ENCODE measurements at places on chromosomes 5 and 9.
A peak's percentile ranks its signal among the peaks of the same experiment; 100 is the strongest.

DNA sequence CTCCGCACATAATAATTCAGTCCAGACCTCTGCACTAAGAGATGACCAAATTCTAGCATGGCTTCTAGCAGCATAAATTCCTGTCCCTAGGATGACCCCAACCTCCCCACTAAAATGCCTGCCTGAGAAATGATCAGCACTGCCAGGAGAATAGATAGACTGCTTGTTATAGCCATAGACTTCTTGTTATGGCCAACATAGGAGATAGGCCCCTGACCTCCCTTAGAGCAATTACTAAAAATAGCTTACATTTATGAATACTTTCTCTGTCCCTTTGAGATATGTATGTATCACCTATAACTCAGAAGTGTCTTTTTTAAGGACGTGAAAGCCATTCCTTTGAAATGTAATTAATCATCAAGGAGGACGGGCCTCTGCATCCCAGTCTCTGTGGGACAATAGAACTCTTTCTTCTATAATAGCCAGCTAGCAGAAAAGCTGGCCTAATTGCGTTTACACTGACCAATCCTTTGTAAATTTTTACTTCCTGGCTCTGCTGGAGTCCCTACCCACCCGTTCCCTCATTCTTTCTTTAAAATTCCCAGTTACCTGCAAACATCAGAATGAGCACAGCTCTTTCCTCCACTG lies 1002.7 kb downstream of the CDH18 start:
- no peak for ATAC-seq
- H3K4me3 ChIP-seq, result no peak overlapping the region
- H3K27ac ChIP-seq, result no peak overlapping the region
- H3K4me1 ChIP-seq, result no peaks in the 10 kb centered on the region

DNA sequence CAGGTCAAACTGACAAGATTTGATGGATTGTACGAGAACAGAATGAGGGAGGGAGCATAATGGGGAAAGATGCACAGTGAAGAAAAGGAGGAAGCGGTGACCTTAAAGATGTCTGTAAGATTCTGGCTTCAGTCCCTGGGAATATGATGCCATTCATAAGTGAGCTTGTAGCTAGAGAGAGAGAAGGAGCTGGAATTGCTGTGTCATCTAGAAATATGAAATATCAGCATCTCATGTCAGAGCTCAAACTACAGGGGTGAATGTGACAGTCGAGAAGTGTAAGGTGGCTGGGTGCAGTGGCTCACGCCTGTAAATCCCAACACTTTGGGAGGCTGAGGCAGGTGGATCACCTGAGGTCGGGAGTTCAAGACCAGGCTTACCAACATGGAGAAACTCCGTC lies 24.0 kb upstream of the WHRN start:
- no peak overlapping the region for H3K4me3 ChIP-seq

DNA sequence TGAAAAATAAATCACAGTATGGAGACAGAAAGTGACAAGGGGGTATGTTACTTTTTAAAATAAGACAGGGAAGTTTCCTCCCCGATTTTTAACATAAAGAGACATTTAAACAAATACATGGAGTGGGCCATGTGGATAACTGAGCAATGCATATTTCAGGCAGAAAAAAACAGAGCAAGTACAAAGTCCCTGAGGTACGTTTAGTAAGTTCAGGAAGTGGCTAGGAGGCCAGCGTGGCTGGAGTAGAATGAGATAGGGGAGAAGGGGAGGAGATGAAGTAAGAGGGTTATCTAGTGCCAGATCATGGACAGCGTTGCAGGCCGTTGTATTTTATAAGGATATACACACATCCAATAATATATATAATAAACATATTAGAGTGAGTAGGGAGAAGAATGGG lies 84.2 kb upstream of the ELL2 start:
- no peaks in the 10 kb centered on the region for H3K36me3 ChIP-seq
- no peak overlapping the region for H3K4me3 ChIP-seq
- peaks cover 3% of the 10 kb centered on the region for H3K27me3 ChIP-seq
- no peak for ATAC-seq
- no peaks in the 10 kb centered on the region for H3K4me1 ChIP-seq
- no peak overlapping the region for H3K27ac ChIP-seq

DNA sequence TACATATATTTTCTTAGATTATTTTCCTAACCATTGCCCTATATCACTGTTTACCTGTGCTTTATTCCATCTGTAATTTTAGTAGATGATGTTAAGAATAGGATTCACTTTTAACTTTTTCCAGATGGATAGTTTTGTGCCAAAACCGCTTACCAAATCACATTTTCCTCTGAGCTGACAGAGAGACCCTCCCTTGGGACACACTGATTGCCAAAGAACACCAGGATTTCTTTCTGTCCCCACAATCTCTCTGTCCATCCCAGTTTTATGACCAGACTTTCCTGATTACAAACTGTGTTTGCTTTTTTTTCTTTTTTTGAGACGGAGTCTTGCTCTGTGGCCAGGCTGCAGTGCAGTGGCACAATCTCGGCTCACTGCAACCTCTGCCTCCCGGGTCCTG lies 81.3 kb upstream of the SPATA31C2 start:
- no peaks in the 10 kb centered on the region for H3K36me3 ChIP-seq
- no peak overlapping the region for H3K27ac ChIP-seq
- ATAC-seq, result no peak
- no peak overlapping the region for H3K4me3 ChIP-seq
- no peaks in the 10 kb centered on the region for H3K4me1 ChIP-seq

GRCh38 chr5:149576021-149576420 lies 5.3 kb upstream of the ARHGEF37 start:
- peak; percentile 91 for ATAC-seq
- H3K4me1 ChIP-seq, result no peaks in the 10 kb centered on the region
- no peaks in the 10 kb centered on the region for H3K36me3 ChIP-seq
- H3K27me3 ChIP-seq, result peaks cover 9% of the 10 kb centered on the region

GRCh38 chr5:171120986-171121622 lies 187.9 kb upstream of the TLX3 start:
- no peaks in the 10 kb centered on the region for H3K4me1 ChIP-seq
- no peaks in the 10 kb centered on the region for H3K36me3 ChIP-seq
- no peak overlapping the region for H3K27ac ChIP-seq
- H3K4me3 ChIP-seq, result no peak overlapping the region
- no peak for ATAC-seq
- peaks cover 4% of the 10 kb centered on the region for H3K27me3 ChIP-seq

GRCh38 chr9:86511614-86512360 lies 157.6 kb upstream of the TUT7 start:
- no peak overlapping the region for H3K27ac ChIP-seq
- H3K27me3 ChIP-seq, result peaks cover 5% of the 10 kb centered on the region
- H3K4me3 ChIP-seq, result no peak overlapping the region
- H3K36me3 ChIP-seq, result no peaks in the 10 kb centered on the region

DNA sequence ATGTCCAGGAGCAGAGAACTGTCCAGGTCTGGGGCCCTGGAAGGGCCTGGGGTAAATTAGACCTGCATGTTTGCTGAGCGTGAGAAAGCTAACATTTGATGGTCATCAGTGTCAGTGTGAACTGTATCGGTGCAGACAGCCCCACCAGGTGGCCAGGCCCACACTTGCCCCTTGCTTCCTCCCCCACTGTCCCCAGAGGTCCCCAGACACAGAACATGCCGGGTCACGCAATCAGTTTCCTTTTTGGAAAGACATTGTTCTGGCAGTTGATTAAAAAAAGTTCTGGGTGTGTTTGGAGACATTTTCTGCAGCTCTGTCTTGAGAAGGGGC lies 1.5 kb downstream of the NKD2 start:
- no peak for ATAC-seq
- H3K4me1 ChIP-seq, result peaks cover 10% of the 10 kb centered on the region
- no peak overlapping the region for H3K4me3 ChIP-seq
- H3K27me3 ChIP-seq, result peaks cover 20% of the 10 kb centered on the region
- H3K36me3 ChIP-seq, result no peaks in the 10 kb centered on the region
- H3K27ac ChIP-seq, result no peak overlapping the region

DNA sequence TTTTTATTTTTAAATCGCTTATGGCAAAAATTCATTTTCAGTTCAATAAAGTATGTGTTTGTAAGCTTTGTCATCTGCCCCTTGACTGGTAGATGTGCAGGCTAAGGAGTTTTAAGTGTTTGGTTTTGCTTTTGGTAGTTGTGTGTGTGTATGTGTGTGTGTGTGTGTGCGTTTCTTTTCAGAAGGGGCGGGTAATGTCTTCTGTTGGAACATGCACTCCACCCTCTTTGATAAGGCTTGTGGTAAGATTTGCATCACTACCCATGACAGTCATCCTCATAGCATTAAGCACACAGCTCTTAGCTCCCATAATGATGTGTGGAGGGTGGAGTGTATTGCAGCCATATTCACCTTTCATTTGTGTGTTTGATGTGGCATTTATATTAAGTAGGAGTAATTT lies 92.1 kb upstream of the FSD1L start:
- peaks cover 7% of the 10 kb centered on the region for H3K36me3 ChIP-seq
- no peak overlapping the region for H3K27ac ChIP-seq
- ATAC-seq, result no peak
- no peaks in the 10 kb centered on the region for H3K27me3 ChIP-seq
- H3K4me3 ChIP-seq, result no peak overlapping the region

DNA sequence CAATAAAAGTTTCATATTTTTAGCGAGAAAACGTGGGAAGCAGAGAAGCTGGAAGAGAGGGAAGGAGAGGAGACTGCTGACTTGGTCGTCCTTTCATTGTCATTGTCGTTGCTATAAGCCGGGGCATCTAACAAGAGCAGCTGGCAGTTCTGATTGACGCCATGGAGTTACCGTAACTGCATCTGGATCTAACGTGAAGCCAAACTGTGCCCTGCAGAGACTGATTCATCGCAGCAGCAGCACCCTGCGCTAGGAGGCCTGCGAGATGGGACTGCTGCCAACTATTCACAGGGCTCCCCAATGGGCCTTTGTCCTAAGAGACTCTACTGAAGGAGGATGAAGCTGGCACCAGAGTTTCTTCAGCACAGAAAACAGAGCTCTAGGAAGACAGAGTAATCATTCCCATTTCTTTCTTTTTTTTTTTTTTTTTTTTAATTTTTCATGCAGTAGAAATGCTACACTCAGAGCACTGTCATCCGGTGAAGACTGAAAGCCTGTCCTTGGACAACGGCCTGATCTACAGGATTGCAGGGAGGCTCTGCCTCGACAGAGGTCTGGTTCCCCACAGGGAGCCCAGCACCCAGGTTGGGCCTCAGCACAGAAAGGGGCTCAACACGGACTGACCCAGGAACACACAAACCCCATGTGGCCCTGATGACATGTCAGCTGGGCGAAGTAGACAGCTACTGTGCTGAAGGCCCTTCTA lies 47.8 kb downstream of the RETREG1 start:
- peaks cover 12% of the 10 kb centered on the region for H3K4me1 ChIP-seq
- H3K27me3 ChIP-seq, result no peaks in the 10 kb centered on the region
- H3K27ac ChIP-seq, result peak overlapping the region; percentile 51
- ATAC-seq, result no peak
- no peak overlapping the region for H3K4me3 ChIP-seq

All from activated T-helper 17 cell treated with anti-CD3 and anti-CD28 coated beads, Interleukin-2, amount 50 U/mL, for 72 hours (primary cell).